Fibroblast of skin of abdomen (primary cell): ENCODE measurements at places on chromosomes 5 and 9.
A peak's percentile ranks its signal among the peaks of the same experiment; 100 is the strongest.

DNA sequence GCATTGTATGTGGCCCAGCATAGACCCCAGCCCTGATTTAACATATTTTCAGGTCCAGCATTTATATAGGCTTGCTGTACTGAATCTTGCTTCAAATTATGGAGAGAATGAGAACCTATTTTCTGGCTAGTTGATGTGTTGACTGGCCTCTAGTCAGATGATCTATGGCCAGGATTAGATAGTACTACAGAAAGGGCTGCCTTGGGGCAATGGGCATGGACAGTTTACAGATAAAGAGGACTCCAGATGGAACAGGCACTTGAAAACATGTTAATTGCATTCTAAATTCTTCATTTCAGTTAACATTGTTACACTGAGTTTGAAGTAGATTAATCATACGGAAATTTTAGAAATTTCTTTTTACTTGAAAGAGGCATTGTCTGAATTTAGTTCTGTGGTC is 61.5 kb downstream of the RAB14 start:
- DNase-seq, result no peak

DNA sequence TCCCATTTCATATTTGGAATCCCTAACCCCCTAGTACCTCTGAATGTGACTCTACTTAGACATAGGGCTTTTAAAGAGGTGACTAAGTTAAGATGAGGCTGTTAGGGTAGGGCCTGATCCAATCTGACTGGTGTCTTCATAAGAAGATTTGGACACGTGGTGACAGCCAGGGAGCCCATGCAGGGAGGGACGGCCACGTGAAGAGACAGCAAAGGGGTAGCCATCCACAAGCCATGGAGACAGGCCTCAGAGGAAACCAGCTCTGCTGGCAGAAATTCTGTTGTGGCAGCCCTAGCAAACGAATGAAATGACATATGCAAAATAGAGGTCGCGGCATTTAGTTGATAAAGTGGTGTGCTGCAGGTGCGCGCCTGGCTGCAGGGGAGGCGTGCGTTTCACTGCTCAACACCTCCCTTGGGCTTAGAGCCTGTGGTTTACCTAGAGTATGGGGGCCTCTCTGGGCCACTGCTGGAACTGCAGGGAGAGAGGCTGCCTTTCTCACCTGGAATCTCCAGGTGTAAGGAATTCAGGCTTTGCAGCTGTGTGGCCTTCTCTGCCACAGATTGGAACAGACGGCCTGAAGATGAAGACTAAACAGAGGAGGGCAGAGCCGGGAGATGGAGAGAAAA is 7.1 kb upstream of the AFAP1L1 start:
- DNase-seq, result no peak

- no peak for DNase-seq
These were observed 56.0 kb downstream of the KIAA0825 start for GRCh38 chr5:94562327-94562971.

GRCh38 chr9:105376893-105377292 is 70.9 kb upstream of the FSD1L start:
- no peak for DNase-seq

DNA sequence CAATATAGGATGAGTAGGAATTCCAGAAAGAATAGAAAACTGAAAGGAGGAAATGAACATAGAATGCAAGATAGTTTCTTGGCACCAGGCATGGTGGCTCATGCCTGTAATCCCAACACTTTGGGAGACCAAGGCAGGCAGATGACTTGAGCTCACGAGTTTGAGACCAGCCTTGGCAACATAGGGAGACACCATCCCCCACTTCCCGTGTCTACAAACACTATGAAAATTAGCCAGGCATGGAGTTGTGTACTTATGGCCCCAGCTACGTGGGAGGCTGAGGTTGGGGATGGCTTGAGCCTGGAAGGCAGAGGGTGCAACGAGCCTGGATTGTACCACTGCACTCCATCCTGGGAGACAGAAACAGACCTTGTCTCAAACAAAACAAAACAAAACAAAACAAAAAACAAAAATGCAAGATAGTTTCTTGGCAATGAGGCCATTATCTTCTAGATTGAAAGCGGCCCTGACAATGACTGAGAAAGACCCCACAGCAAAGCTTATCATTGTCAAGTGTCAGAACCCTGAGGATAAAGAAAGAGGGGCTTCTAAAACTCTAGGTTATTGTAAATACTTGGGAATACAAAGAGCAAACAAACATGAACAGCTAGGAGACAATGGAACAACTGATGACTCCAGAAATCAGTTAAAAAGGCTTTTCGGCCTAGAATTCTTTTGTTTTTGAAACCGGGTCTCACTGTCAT is 9.2 kb downstream of the SQSTM1 start:
- DNase-seq, result no peak

DNA sequence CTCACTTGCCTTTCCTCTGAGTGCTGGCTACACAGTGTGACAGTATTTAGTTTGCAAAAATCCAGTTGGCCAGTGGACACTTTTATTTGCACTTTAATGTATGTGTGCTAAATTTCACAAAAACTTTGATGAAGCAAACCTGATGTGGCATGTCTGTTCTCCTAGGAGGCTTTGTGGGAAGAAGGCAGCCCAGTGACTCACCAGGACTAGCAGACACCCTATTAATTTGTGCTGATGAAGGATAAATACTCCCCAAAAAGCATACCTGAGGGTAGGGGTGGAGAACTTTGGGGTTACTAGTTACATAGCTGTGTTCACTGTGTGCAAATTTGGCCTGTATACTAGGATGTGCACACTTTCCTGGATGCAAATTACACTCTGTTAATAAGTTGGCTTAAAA is 39.3 kb upstream of the IPPK start:
- DNase-seq, result no peak

DNA sequence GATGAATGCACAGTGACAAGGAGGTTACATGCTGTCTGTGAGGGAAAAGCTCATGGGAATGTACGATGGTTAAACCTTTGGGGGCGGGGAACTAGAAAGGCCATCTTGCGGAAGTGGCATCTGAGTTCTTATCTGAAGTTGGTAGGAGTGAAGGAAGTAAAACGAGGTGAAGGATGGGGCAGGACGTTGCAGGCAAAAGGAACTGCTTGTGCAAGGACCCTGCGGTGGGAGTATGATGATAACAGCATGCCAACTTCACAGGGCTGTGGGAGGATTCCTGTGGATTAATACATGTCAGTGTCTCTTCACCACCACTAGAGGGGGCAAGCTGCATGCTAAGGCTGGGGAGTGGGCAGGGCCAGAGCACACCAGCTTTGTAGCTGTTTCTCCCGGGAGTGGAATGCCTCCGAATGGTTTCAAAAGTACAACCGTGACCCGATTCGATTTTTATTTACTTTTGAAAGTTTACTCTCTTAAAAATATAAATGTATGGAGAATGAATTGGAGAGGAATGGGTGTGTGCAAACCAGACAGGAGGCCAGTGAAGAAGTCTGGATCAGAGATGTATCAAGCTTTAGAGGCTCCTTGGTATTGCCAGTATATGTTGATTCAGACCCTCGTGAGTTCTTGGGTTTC is 62.5 kb downstream of the CYFIP2 start:
- peak; percentile 82 for DNase-seq

GRCh38 chr5:27474047-27474309 is 435.6 kb upstream of the CDH9 start:
- DNase-seq, result no peak

- DNase-seq, result peak; percentile 71
These were observed 71.7 kb upstream of the WWC1 start for GRCh38 chr5:168219515-168220410.

DNA sequence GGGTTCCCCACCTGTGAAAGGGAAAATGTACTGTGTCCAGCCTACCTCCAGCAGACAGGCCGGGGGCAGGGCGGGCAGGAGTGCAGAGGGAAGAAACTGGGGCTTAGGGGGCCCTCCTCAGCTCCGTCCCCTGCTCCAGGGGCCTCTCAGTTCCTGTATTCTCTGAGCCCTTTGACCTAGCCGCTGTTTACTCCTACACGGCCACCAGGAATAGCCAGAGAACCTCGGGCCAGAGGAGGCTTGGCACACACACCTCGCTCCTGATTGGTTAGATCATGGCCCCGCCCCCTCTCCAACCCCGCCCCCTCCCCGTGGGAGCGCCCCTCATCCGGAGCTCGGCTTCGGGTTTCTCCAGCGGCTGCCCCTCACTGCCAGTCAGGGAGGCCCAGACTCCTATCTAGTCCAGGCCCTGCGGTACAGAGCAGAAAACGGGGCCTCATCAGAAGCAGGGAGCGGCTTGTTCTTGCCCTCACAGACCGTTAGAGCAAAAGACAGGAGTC is 2.2 kb downstream of the ST6GALNAC6 start:
- peak; percentile 78 for DNase-seq

DNA sequence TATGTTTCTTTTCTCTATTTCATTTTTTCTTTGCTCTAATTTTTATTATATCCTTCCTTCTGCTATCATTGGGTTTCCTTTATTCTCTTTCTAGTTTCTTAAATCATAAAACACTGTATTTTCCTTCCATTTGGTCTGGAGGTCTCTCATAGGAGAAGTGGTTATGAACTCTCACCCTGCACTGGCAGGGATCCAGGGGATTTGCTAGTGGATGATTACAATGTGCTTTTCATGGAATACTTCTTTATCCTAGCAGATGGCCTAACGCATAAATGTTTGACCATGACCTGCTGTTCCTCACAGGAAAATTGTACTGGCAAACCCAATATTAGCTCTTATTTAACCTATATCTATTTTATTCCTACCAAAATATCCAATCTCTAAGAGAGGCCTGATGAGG is 31.5 kb upstream of the SGCD start:
- DNase-seq, result no peak

DNA sequence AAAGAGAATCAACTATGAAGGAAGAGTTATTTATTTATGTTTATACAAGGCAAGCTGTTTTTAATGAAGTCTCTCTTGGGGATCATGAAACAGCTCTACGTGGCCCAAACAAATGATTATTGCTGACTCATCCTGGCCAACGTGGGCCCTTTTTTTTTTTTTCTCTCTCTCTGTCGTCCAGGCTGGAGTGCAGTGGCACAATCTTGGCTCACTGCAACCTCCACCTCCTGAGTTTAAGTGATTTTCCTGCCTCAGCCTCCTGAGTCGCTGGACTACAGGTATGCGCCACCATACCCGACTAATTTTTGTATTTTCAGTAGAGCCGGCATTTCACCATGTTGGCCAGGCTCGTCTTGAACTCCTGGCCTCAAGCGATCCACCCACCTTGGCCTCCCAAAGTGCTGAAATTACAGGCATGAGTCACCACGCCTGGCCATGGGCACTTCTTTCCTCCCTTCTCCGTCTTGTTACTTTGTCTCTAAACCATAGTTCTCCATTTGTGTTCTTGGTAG is 98.3 kb downstream of the BASP1 start:
- DNase-seq, result peak; percentile 65

- DNase-seq, result no peak
These were observed 21.5 kb downstream of the TNFSF8 start for GRCh38 chr9:114908805-114909448.

- DNase-seq, result peak; percentile 67
These were observed 21.6 kb downstream of the SH3GLB2 start for GRCh38 chr9:129006328-129007034.

DNA sequence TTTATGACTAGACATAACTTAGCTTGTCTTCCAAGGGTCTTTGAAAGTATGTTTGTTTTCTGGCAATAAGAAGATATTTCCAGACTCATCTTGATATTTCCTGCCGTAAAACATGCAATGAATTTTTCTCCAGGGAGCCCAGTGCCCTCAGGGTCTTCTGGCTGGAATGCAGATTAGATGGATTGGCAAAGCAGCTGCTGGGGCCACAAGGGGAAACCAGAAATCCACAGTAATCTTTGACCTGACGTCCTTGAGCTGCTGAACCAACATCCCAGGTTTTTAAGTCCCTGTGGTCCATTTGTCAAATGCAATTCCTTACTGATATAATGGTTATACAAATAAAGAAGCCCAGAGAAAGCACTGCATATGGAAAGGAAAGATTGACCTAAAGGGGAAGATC is 93.0 kb downstream of the THBS4 start:
- DNase-seq, result peak; percentile 51

GRCh38 chr9:27362447-27363210 is 65.7 kb upstream of the EQTN start:
- no peak for DNase-seq

DNA sequence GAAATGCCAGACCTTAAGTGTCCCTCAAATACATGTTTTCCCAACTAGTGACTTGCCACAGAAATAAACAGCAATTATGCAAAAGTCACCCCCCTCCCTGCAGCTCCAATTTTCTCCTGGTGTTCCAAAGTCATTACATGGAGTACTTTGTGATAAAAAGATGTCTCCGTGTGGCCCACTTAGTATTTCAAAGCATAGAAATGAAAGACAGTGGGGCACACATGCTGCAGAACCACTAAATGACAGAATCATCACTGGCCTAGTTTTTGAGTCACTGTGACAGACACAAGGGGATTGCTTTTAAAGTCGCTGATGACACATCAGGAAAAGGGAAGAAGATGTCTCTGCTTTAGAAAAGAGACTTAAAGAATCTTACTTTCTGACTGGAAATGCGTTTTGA is 323.4 kb downstream of the PSAT1 start:
- DNase-seq, result peak; percentile 40
